ENCODE measurements at places on chromosomes 3 and 15.

DNA sequence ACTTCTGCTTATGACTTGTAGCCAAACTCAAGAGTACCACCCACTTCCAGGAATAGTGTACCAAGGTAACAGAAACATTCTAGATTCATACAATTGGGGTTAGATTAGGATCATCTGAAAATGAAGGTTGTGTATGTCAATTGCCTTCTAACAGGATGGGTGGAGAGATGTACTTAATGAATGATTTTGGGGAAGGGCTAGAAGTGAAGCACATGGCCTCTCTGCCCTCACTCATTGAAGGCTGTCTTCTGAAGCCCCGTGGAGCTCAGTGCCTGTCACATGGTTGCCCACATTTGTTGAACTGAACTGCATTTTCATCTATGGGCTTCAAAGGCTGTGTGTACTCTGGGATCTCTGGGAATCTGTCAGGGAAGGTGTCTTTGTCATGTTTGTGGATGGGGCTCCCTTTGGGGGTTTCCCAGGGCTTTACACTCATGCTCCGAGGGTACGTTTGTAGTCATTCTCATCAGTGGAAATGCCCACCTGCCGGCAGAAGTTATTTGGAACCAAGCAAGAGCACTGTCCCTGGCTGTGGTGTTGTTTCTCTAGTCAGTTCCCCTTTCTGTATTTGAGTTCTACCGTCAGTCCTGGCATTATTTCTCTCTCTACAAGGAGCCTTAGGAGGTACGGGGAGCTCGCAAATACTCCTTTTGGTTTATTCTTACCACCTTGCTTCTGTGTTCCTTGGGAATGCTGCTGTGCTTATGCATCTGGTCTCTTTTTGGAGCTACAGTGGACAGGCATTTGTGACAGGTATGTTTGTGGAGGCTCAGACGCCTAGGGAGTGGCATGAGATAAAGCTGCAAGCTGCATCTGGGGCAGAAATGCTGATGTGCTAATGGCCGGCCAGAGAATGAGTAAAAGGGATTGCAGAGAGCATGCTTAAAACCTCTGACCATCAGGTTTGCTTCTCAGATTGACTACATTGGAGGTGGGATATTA lies 22.4 kb downstream of the CD86 start:
- DNase-seq, result no peak

GRCh38 chr3:3464131-3464530 lies 284.6 kb upstream of the CRBN start:
- DNase-seq, result no peak

GRCh38 chr3:49466085-49466484 lies 4.0 kb upstream of the DAG1 start:
- DNase-seq, result no peak

DNA sequence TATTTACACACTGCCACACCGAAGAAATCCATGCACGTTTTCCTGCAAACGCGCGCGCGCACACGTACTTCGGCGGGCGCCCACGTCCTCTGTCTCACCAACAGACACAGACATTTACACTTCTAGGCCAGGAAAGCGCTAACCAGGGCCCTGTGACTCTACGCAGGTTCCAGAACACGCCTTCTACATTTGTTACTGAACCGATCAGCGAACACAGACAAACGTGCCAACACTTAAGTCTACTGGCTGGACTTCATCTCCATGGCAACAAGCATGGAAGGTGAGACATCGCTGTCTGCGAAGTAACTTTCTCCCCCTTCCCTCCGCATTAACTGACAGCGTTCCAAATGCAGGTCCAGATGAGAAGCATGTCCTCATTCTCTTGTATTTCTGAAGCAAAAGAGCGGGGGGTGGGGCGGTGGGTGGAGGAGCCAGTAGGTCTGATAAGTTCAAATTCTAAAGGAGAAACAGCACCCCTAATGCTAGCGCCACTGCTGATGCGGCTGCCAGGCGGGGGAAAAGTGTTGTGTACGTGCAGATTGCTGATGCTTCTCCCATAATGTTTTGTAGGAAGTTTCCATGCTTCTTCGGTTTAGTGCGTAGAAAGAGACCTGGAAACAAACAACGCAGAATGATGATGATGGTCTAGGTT lies at the start of gene CTXN2:
CTXN2 (plus strand) TSS at position 92 of the 652 bp plus-strand sequence. CDS start 9,636 bp downstream, outside the sequence.
- no peak for DNase-seq

GRCh38 chr15:70101459-70102113 lies 3.9 kb upstream of the TLE3 start:
- DNase-seq, result peak; percentile 61

GRCh38 chr15:64151727-64152506 lies at the start of gene SNX22:
Gene SNX22, plus strand, starts transcription at chr15:64151731. Its CDS starts 45 bp downstream, at chr15:64151776.
- no peak for DNase-seq

DNA sequence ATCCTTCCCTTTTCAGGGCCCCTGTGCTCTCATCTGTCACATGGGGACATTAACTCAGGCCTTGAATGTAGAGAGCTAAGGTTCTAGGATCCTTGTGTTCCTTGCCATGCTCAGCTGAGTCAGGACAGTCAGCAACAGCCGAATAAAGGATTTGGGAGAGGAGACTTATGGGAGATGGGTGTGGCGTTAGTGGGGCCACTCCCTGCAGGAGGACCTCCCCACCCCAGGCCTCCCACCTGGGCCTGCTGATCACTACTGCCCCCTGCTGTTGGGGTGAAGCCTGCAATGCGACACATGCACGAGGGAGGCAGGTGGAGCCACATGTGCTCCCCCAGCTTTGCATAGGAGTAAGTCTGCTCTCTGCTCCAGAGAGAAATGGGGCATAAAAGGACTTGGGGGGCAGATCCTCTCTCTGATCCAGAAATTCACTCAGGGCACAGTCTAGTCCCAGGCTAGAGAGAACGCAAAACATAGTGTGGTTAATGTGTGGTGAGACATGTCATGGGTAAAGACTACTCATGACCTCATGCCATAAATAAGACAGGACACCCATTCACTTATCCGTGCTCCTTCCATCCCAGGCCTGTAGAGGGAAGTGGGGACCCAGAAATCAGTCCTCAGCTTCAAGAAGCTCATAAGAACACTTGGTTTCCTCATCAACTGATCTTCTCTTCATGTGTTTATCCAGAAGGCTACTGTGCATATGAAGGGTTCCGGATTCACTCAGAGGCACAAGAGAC lies 19.4 kb downstream of the RBP1 start:
- no peak for DNase-seq

- no peak for DNase-seq
Measured at GRCh38 chr15:73225358-73226015, 143.3 kb downstream of the HCN4 start.

GRCh38 chr3:27194861-27195483 lies 174.2 kb downstream of the NEK10 start:
- DNase-seq, result no peak

- DNase-seq, result no peak
Measured at GRCh38 chr15:78112551-78112950, 18.7 kb downstream of the CIB2 start.

DNA sequence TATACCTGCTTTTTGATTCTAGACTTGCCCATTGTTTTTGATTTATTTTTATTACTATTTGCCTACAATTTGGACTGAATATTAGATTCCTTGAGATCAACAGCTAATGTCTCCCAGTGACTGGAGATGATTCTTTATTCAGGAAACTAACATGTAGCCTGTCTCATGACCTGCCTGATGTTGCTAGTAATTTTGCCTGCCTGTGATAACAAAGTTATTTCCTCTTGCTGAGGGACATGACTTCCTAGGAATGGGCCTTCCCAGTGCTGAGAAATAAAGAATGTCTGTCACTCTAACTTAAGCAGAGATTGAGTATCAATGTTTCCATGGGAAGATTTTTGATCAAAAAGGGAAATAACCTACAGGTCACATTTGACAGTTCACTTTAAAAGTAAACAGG lies 13.4 kb upstream of the NPHP3 start:
- no peak for DNase-seq

DNA sequence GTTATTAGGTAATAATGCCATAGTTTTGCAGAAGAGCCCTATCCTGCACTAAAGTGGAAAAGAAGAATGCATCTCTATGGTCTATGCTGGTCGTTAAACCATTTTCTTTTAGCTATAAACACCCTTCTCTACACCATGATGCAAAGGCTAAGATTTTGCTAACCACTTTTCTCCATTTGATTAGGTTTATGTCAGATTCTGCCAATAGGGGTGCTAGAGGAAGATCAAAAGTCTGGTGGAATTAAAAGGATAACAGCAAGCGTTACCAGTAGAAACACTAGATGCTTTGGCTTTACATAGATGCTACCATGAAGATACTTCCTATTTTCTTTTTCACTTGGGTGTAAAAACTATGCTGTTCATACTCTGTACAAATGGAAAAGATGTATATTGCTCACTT lies 669.8 kb upstream of the ARPP21 start:
- DNase-seq, result no peak

- DNase-seq, result no peak
Measured at GRCh38 chr3:11805716-11806115, 41.0 kb downstream of the TAMM41 start.

DNA sequence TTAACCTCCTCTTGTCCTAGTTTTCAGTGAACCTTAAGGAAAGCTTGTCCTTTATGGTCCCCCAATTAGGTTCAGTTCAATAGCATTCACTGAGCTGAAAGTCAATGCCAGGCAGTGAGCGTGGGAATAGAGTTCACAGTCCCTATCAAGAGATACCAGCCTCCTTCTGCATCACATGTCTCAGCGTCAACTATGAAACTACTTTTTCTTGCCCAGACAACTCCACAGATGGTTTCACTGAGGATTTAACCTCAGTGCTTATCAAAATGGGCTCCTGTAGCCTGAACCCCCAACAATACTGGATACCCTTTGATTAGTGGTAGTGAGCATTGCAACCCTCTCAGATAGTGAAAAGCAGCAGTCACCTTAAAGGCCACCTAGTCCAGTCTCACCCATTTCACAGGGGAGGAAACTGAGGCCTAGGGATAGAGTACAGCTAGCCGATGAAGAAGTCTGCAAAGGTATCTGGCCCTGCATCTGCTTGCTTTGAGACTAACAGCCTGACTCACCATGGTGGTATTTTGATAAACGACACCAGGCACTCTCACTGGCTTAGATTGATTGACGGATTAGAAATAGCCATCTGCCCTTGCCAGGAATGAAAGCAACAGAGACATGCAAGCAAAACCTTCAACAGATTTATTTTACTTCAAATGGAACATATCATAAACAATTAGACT lies 1.6 kb upstream of the UBA3 start:
- peak; percentile 68 for DNase-seq

- no peak for DNase-seq
Measured at GRCh38 chr3:159929171-159930141, 59.2 kb upstream of the IL12A start.

DNA sequence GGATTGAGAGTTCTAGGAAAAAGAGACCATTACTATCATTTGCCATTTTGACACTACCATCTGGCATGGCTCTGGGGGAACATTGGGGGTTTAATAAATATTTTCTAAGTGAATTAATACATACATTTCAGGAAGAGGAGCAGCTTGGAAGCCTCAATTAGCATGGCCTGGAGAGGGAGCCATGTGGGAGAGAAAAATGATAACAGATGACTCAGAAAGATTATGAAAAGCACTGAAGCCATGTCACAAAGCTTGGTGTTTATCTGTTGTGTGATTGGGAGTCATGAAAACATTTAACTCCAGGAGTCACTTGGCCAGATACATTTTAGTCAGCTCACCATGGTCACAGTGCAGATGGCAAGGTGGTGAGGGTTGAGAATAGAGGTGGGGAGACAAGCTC lies 121.0 kb downstream of the SSR3 start:
- DNase-seq, result no peak

- no peak for DNase-seq
Measured at GRCh38 chr3:45881078-45882022, 5.0 kb upstream of the CCR9 start.

DNA sequence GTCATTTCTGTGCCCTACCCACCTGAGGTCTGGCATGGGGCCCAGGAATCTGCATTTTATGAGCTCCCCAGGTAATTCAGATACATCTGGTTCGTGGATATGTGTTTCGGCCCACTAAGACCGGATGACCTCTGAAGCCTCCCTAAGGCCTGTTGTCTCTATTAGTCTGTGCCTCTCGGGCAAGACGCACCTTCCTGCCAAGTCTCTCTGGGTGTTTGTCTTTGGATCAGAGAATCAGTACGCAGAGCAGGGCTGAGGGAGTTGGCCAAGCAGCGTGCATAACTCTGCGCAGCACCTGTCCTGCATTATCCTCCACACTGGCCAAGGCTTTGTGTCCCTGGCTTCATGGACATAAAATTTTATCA lies 181.0 kb downstream of the THSD4 start:
- DNase-seq, result no peak

DNA sequence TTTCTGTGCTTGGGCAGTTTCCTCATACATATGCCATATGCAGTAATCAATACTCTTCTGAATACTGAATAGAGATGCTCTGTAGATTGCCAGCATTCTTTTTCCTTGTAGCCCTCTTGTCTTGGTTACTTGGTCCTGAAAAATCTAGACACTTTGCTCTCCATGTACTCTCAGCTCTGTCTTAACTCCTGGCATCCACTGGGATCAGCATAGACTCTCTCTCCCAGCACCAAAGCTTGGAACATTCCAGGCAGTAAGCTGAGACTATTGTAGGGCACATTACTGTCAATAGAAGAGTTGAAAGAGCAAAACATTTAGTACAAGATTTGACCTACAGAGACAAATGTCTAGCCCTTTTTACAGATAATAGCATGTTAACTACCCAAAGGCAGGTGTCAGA lies 1100.3 kb downstream of the TBL1XR1 start:
- DNase-seq, result no peak

- DNase-seq, result no peak
Measured at GRCh38 chr3:169133178-169134161, 530.0 kb downstream of the MECOM start.

- no peak for DNase-seq
Measured at GRCh38 chr3:132180337-132180791, 136.8 kb upstream of the ACP3 start.

GRCh38 chr15:51759557-51760070 lies 8.2 kb downstream of the TMOD2 start:
- no peak for DNase-seq

GRCh38 chr3:107663266-107663665 lies 140.5 kb downstream of the BBX start:
- DNase-seq, result no peak

- DNase-seq, result no peak
Measured at GRCh38 chr15:70788114-70789049, 25.0 kb upstream of the UACA start.

DNA sequence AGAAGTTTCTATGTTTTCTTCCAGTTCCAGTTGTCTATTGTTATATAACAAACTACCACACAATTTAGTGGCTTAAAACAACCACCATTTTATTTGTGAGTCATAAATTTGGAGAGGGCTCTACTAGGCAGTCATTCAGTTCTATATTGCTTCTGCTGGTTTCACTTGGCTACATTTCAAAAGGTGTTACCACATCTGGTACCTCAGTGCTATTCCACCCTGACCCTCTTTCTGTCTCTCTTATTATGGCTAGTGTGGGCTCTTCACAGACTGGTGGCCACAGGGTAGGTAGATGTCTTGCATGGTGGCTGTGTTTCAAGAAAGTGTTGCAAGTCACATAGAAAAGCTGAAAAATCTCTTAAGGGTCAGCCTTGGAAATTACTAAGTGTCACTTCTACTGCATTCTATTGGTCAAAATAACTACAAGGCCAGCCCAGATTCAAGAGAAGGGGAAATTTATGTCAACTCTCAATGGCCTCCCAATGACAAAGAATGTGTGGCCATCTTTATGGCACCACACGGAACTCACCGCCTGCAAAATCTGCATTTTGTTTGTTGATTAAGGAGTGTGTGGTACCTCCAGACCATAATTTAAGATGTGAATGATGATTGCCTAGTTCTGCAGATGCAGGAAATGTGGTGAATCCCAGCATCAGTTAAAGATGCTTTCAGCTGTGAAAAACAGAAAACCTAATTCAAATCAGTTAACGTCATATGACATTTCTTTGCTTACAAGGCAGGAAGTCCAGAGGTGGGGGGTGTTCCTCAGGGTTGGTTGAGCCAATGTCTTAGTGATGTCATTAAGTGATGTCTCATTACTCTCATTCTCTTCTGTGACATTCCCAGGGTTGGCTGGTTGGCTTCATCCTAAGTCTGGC lies 105.8 kb upstream of the RASGRP1 start:
- DNase-seq, result no peak

All from gastrocnemius medialis (tissue), 4 donors.